ENCODE measurements at places on chromosomes 4 and X.

DNA sequence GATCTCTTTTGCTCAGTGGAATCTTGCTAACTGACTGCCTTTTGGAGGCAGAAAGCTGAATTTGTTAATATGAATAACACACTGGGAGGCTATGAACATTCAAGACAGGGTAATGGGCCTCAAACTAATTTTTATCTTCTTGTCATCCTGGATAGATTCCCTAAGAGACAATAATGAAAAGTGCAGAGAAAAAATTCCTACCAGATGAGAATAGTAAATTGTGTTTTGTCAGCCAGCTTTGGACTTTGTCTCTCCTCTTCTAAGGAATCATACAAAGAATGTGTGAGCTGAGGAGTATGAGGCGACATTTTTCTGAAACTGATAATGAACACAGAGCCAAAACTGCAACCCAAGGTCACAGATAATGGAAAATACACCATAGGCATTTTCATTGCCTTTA, 649.3 kb downstream of the IQCM start:
- no peak for DNase-seq

GRCh38 chr4:2799224-2799911, 6.5 kb downstream of the SH3BP2 start:
- DNase-seq, result no peak

DNA sequence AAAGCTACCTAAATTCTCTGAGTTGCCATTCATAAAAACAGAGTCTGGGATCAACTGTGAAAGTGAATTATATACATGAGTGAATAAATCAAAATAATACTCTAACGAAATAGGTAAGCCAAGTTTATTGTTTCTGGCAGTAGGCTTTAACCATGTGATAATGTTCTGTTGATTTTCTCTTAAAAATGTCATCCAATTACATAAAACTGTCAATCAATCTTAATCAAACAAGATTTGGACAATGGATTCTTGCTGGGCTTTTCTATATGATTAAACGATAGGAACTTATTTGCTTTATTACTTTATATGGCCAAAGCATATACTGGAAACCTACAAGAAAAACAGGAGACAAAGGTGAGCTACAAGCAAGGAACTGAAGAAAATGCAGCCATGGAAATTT, 148.8 kb downstream of the INPP4B start:
- no peak for DNase-seq

- DNase-seq, result no peak
These were observed 768 bp upstream of the CDKL5 start for GRCh38 chrX:18424482-18425198.

- DNase-seq, result no peak
These were observed at the start of gene CAPN6 for GRCh38 chrX:111270339-111270738. Gene CAPN6 (minus strand): TSS chrX:111270483. CDS start chrX:111263936, 6,547 bp downstream.

- DNase-seq, result no peak
These were observed 171.1 kb upstream of the ANKRD50 start for GRCh38 chr4:124883632-124884031.

GRCh38 chrX:24838629-24839028, 144.9 kb downstream of the POLA1 start:
- DNase-seq, result peak; percentile 16

GRCh38 chr4:173958445-173958844, 325.0 kb downstream of the FBXO8 start:
- no peak for DNase-seq

DNA sequence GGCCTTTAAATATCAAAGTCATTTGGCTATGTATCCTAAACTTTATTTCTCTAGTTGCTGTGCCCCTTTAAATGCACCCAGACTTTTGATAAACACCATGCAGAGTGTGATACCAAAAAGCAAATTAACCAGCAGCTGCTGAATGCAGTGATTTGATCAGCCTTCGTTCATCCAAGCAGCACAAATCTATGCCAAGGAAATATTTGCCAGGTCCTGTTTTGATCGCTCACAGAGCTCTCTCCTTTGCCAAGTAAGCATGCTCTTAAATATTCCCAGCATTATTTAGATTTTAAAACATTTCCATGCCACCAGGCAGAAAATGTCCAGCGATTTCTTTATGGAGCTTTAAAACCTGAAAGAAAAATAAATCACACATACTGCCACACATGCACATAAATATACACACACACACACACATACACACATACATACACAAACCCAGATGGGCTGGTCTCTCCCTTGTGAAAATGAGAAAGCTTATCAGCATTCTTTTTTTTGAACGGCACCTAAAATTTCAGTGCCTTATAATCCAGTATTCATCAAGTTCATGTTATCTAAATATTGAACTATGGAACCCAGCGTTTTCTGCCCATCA, 35.7 kb downstream of the BTC start:
- no peak for DNase-seq

DNA sequence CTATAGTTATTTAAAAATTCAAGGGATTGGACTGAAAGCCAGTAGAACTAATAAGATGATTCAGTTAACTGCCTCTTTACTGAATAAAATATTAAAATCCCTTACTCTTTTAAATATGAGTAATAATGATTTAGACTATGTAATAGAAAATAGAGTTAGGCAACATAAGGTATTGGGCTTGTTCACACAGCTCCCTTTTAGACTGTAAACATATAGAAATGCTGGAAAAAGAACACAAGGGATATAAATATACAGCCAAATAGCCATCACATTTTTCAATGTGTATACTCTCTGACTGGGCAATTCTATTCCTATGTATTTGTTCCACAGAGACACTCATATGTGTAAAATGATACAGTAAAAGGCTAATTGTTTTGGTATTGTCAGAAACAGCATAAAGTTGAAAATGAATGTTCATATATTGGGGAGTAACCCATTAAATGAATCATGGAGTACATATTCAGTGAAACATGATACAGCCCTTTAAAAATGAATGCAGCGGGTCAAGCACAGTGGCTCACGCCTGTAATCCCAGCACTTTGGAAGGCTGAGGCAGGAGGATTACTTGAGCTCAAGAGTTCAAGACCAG, 129.8 kb downstream of the TBC1D19 start:
- no peak for DNase-seq

DNA sequence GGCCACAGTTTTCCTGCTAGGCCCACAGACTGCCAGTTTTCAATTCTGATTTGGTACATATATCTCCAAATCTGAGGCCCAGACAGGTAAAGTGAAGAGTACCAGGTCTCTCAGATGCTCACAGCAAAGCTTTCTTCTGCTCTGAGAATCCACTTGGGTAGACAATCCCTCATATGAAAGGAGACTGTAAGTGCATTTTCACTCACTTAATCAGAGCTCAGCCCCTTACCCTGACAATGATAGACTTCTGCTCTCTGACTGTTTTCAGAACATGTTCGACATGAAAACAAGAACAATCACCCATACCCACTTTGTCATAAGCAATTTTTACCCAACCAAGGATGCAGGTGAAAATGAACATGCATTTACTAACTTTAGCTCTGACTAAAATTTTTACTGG, 7.1 kb downstream of the GPRIN3 start:
- DNase-seq, result no peak

- no peak for DNase-seq
These were observed 93.7 kb downstream of the GRIA3 start for GRCh38 chrX:123277821-123278220.

- no peak for DNase-seq
These were observed 143.3 kb downstream of the CAMK2D start for GRCh38 chr4:113618205-113618604.

DNA sequence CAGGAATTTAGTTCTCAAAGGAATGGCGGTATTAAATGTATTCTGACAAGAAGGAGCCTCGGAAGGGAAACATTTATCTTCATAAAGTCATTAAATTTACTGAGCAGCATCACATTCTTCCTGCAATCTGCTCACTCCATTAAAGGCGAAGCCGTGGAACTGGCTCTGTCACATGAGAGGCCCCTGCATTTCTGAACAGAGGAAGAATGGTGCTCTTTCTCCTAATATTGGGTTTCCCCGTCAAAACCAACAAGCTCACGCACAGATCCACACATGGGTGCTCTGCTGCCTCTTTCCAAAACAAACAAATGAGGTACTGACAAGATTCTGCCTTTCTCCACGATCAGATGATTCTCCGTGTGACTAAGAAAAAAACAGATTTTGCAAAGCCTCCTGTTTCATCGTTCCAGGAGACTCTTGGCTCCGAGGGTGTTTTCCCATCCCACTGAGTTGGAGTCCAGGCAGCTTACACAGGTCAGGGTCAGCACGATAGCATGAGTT, 191.2 kb downstream of the IDS start:
- DNase-seq, result no peak

DNA sequence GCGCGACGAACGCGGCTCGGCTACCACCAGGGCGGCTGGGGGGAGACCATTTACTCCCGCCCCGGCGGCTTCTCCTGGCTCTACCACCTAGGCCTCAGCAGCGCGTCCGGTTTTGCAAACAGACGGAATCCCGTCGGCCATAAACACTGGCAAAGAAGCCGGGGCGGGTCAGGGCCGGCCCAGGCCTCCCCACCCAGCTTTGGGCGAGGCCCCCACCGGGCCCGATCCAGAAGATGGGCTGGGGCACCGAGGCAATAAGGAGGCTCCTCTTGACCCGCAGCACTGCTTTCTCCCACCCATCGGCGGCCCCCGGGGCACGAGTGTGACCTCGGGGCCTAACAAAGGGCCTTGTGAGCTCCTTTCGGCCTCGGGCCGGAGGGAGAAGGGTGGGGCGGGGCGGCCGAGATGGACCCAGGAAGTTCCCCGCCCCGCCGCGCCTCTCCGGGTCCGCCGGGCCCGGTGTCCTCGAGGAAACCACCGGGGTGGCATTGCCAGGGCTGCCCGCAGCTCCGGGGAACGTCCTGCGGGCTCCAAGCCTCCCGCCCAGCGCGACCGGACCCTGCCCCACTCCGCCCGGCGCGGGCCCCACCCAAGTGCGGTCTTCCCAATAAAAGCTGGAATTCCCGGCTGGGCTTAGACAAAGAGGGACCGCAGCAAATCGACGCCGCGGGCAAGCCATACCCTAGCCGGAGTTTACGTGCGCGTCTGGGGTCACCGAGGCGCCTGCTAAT, 5.9 kb downstream of the BCOR start:
- DNase-seq, result no peak

DNA sequence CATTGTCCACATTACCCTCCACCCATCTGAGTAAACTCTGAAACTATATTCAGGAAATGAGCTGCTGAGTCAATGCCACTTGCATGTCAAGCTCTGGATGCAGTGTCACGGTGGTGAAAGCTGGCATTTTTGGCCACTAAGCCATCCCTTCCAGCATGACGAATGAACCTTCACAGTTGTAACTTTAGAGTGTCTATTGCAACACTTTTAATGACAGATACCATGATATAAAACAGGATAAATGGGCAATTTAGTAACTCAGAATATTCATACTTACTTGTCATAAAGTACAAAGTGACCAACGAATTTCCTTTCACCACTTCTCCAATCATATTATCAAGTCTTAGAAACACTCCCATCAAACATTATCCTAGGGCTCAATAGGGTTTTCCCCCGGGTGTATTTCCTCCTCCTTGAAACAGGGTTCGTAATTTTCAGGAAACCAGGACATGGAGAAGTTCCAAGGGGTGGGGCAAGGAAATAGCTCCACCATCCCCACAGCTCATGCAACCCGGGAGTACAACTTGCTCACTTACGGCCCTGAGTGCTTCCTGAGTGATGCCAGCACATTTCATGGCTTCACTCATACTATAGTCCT, 73.1 kb downstream of the MTHFD2L start:
- DNase-seq, result peak; percentile 76

DNA sequence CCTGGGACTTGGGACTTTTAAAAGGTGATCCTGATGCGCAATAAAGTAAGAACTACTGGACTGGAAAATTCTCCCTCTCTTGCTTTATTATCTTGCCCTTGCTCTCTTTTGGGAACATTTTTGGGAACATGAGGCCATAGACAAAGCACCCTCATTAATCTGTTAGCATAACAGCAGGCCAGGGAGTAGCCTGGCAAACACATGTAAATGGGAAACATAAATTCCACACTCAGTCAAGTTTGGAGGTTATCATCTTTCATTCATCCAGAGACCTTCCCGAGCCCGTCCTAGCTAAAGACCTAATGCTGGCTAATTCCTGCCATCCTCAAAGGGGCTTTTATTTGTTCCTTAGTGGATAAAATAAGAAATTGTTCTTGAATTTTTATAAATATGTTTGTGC, 162.8 kb upstream of the ARX start:
- DNase-seq, result no peak

GRCh38 chrX:120016068-120016441, 61.4 kb downstream of the RHOXF2B start:
- no peak for DNase-seq

DNA sequence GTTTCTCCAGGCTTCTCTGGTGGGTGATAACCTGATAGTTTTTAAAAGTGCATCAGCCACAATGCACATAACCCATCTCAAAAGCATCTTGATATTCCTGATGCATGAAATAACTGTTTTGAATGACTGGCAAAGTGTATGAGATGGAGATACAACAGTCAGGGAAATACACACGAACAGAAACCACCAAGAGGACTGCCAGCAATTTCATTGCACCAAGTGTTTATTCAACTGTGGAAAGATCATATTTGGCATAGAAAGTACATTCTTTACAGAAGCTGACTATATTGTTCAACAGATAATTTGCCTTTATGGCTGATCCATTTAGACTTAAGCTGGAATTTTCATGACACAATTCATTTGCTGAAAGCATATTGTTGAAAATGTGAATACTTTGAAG, 139.5 kb downstream of the SLIT2 start:
- DNase-seq, result peak; percentile 46

DNA sequence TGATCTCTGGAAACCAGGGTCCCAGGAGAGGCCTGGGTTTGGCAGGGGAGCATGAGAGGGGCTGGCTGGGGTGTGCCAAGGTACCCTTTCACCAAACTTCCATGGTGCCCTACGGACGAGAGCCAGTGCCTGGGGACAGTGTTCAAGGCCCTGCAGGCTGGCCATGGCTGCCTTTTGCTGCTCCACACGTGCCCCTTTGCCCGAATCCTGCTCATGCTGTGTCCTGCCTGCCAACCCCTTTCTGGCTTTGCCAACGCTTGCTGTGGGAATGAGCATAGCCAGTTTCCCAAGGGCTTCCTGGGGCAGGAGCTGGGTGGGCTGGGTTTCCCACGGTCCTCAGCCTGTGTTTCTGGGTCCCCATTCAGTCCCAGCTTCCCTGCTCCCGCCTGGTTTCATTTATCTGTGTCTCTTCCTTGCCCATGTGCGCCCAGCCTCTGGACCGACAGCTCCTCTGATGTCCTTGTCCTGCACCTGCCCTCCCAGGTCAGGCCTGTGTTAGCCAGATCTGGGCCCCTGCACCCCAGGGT, 17.3 kb downstream of the CPZ start:
- DNase-seq, result no peak
